ENCODE measurements at places on chromosomes 2 and 18. TPM values are rescaled to one million over a fixed set of nuclear protein-coding genes. Genes with fewer than 3 reads are reported as not detected.

IHH gene
- total RNA-seq: 0.17 TPM

BARD1 gene
- total RNA-seq: 19.3 TPM

STEAP3 gene
- 32.3 TPM for total RNA-seq

SERPINB11 gene
- total RNA-seq: not detected

DES gene
- total RNA-seq: 4.2 TPM

AKAIN1 gene
- not detected for total RNA-seq

TAF4B gene
- total RNA-seq: 17.8 TPM

ARL6IP6 gene
- 37.8 TPM for total RNA-seq

RASGRP3 gene
- 0.59 TPM for total RNA-seq

COL3A1 gene
- total RNA-seq: 1.0 TPM

RFX8 gene
- total RNA-seq: not detected

GRCh38 chr18:43501099-43501498, 223.8 kb upstream of the SYT4 start:
- no peak for DNase-seq

DNA sequence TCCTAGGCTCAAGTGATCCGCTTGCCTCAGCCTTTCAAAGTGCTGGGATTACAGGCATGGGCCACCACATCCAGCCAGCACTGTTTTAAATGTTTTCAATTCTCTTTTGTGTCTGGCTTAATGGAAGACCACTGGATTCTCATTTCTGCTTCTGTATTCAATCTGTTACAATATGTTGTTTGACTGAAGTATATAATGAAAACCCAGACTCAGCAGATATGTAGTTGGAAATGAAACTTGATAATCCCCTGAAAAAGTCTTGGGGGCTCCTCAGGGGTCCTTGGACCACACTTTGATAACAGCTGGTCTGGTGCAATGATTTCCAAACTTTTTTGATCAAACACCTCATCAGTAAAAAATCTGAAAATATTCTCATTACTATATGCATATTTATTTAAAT, 132.7 kb downstream of the ATAD2B start:
- no peak for DNase-seq

GRCh38 chr2:176892676-176893226, 319.8 kb upstream of the HNRNPA3 start:
- DNase-seq: no peak

- no peak for DNase-seq
Measured at GRCh38 chr2:34029073-34029472, 430.0 kb upstream of the FAM98A start.

- DNase-seq: no peak
Measured at GRCh38 chr2:37300146-37300545, 24.5 kb downstream of the PRKD3 start.

GRCh38 chr2:97760480-97761049, 47.2 kb downstream of the ZAP70 start:
- DNase-seq: no peak

- no peak for DNase-seq
Measured at GRCh38 chr2:85269959-85270358, 57.8 kb downstream of the TGOLN2 start.

DNA sequence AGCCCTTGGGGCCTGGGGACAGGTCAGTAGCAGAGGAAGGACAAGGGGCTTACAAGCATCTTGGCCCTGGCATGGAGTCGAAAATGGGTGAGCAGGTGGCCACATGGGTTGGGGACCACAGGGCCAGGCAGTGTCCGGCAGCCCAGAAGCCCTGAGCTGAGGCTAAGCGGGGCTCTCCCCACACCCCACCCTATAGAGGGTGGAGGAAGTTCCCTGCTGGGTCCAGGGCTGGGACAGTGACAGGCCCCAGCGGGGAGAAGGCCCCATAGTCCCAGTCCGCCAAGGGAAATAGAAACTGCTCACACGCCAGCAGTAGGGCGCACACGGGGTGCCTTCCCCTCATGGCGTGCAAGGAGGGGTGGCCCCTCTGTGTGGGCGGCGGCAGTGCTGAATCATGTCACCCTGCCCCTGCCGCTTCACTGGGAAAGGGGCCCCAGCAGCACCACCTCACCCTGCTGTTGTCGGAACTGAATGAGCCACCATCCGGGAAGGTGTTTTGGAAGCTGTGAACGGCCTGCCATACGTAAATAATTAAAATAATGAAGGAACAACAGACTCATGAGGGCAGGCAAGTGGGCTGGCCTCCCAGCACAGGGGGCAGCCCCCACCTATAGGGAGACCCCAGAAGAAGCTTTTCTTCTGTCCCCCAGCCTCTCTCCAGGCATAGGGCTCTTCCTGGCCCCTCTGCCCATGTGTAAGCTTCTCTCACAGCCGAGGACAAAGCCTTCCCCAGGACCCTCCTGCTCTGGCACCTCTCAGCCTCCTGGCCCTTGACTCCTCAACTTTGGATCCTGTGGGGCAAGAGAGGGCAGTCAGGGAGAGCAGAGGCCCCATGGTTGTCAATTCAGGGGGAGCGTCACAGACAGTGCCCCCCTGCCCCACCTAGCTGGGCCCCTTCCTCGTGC, 12.7 kb upstream of the DUSP2 start:
- DNase-seq: no peak

GRCh38 chr2:238693337-238694093, 154.4 kb upstream of the TWIST2 start:
- no peak for DNase-seq

- no peak for DNase-seq
Measured at GRCh38 chr2:136207030-136207623, 89.2 kb upstream of the CXCR4 start.

- no peak for DNase-seq
Measured at GRCh38 chr18:48922801-48923730, 27.7 kb downstream of the SMAD7 start.

GRCh38 chr18:54918060-54918459, 41.2 kb downstream of the CCDC68 start:
- no peak for DNase-seq

DNA sequence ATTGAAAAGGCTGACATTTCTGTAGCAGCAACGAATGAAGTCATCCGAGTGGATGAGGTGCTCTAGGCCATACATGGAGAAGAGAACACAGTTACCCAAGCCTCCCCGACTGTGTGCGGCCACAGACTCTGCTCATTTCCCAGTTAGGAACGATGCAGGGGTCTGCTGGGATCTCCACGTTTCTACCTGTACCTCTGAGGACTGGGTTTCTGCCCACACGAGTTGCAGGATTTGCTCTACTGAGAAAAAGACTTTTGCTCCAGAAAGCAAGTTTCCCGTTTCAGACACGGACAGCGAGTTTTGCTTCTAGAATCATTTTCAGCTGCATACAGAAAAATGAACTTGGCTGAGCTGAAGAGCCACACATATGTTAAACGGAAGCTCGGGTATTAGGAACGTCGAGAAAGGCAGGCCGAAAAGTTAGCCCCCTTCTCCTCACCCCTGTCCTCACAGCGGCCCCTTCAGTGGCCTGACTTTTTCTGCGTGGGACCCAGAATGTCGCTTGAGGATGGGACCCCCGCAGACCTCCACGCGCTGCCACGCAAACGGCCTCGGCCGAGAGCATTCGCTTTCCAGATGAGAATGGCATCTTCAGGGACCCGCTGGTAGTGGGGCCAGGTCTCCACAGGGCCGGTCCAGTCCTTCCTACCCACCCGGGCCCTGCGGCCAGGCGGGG, 582 bp upstream of the RAB31 start:
- DNase-seq: no peak

DNA sequence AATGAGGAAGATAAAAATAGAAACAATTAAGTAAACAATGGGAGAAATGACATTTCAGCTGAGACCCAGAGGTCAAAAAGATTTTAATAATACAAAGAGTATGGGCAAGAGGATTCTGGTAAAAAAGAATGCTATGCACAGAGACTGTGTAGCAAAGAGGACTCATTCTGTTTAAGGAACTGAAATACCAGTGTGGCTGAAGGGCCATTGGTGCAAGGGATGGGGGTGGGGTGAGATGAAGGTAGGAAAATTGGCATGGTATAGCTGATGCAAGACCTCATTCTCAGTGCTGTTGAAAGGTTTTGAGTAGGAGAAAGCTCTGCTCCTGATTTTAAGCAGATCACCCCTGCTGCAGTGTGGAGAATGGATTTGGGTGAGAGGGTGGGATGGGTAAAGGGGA, 10.8 kb downstream of the GALNT1 start:
- DNase-seq: no peak

GRCh38 chr18:434410-434809, 66.1 kb downstream of the COLEC12 start:
- DNase-seq: no peak

Measured in HCT116 (cell line).